Astrocyte (in vitro differentiated cells and primary cell): ENCODE measurements at places on chromosomes 3 and 15.

- peak; percentile 74 for DNase-seq
These were observed 45.6 kb upstream of the SYNM start for GRCh38 chr15:99059010-99059981.

DNA sequence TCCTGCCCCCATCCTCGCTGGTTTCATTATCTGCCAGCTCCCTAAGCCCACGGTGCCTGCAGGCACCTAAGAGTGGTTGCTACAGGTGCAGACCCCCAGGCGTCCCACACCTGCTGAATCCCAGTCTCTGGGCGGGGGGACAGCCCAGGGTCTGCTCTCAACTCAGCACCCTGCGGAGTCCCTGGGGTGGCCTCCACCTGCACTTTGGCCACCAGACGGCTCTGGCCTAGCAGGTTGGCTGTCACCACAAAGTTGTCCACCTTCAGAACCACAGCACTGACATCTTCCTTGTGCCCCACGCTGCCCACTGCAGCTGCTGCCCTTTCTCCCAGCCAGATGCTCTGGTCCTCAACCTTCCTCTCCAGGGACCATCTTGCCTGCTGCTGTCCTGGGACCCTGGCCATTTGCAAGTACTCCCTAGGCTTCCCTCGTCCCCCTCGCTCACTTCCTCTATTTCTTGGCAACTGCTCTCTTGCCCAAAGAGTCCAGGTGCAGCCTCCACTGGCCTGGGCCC, 34.9 kb upstream of the SNRPA1 start:
- no peak for DNase-seq

DNA sequence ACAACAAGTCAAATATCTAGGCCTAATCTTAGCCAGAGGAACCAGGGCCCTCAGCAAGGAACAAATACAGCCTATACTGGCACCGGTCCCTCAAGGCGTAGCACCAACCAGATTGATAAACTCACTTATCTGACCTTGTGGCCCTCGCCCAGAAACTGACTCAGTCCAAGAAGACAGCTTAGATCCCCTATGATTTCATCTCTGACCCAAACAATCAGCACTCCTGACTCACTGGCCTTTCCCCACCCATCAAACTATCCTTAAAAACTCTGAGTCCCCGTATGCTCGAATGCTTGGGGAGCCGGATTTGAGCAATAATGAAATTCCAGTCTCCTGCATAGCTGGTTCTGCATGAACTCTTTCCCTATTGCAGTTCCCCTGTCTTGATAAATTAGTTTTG, 1.6 kb upstream of the SORD start:
- DNase-seq, result no peak

DNA sequence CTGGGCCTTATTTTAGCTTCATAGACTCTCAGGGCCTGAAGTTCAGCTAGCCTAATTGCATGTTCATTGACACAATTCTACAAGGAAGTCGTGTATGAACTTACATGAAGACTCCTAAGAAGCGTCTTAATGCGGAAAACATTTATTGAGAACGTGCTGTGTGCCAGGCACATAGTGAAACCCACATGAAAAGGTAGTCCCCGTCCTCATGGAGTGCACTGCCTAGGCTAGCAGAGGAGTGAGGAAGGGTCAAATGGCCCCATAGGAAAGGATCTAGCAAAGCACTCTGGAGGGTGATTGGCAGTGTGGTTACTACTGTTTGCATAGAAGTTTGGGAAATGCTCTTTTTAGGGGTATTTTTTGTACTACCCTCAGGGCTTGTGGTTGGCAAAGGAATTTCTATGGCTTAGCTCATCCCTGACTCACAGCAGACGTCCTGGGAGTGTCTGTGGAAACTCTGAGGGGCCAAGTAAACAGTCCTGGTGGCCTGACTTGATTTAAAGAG, 854 bp upstream of the NPTN start:
- DNase-seq, result peak; percentile 93

GRCh38 chr3:167899093-167899492, 163.6 kb downstream of the SERPINI1 start:
- DNase-seq, result no peak

DNA sequence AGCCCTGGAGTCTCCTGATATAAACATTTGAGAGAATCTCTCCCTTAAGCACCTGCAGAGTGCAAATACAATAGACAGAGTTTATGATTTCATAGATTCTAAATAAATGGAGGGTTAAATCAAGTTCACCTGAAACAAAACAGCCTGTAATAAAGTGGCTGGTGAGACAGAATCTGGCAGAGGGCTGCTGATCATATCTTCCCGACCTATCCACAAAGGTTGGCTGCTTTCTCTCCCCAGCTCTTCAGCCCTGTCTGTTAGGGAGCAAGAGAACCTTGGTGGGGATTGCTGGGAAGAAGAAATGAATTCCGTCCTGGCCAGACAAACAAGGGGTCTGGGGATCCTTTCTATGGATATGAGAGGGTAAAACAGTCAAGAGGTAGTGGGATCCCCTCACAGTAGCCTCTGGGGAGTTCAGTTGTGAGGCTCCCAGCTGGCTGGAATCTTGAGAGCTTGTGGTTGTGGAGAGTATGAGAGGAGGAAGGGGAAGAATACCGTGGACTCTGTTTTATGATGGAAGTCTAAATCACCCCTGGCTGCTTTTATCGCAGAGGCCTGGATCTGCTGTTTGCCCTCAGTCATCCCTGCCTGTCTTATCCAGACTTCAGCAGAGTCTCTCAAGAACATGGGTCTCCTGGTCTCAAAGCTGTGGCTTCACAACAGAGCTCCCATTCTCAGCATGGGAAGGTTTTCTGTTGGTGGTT, 451.3 kb downstream of the NTRK3 start:
- DNase-seq, result no peak

DNA sequence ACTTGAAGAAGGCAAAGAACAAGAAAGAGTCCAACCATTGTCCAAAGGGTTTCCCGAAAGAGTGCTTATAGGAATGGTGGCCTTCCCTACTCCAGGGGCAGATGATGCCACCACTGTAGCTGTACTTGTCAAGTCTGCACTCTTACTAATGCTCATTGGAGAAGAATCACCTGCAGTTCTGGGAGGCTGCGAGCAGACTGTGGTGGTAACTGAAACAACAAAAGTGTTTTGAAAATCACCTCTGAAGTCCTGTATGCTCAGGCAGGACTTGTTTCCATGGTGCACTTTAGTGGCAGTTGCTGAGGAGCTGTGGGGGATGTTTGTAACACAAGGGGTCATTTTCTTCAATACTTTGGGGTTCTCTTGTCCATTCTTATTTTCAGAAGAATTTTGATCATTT, 36.0 kb downstream of the USF3 start:
- no peak for DNase-seq

DNA sequence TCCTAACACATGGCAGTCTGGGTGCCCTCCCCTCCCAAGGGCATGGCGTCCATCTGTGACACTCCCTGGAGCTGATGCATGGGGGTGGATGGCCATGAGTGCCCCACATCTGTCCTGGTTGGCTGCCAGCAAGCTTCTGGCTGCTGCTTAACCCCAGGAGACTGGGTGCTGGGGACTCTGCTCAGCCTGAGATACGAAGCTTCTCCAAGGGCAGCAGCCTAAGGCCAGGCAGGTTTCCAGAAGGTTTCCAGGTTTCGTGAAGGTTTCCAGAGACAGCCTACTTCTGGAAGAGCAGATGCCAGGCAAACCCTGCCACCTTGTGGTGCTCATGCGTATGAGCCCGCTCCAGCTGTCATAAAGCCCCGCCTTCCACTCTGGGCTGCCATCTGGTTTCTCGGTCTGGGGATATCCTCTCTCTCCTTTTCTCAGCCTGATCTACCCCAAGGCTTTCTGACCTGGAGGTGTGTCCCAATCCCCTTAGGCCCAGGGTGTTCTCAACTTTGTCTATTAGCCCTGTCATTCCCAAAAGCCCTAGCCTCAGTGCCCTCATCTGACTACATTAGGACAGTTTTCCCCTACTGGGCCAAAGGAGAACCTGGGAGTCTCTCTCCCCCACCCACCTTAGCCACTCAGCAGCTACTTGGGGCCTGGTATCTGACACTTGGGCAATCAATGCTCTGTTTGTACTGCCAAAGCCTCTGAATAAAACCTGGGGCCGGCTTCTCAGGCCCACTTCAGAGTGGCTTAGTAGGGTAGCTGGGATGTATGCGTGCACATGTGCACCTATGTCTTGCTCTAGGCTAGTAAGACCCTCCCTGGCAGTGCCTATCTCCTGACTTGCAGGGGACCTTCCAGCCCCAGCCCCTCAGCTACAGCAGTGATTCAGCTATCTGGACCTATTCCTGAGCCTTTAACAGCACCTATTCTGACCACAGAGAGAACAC, 12.0 kb downstream of the MRPL46 start:
- DNase-seq, result peak; percentile 58

DNA sequence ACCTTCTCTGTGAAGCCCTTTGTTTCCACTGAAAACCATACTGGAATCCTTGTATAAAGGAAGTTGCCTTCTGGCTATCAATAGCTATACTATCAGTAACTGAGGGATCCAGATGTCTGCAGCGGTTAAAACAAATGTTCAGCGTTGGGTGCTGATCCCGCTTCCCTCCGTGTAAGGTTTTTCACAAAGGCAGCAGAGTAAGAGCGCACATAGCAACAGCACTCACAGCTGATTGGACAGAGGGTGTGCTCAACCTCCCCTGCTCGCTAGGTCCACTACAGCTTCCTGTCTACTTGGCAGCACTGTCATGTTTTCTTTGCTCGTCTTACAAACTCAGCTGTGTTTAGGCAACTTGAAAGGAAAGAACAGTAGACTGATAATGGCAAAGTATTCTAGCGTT, 27.3 kb downstream of the ATOSA start:
- peak; percentile 96 for DNase-seq

DNA sequence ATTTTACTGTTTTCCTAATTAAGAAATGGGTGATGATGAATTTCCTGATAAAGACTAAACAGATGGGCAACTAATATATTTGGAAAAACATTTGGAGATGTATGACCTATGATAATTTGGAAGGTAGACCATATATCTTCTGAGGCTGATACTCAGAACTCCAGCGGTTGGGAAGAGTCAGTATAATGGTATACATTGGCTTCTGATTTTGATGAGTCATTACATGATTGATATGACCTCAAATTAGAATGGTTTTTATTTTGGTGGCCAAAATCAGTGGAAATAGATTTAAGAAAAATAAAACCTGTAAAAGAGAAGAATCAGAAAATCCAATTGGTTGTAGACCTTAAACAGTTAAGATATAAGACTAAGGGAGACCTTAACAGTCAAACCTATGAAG, 496.4 kb upstream of the ALCAM start:
- no peak for DNase-seq

- DNase-seq, result no peak
These were observed 44.4 kb upstream of the INSYN1 start for GRCh38 chr15:73797366-73798158.
